ENCODE measurements at places on chromosomes 7 and 10. TPM values are rescaled to one million over a fixed set of nuclear protein-coding genes. Genes with fewer than 3 reads are reported as not detected.

Gene CRHR2
- 0.19 TPM for total RNA-seq

Gene C10orf67
- total RNA-seq, result not detected

DNA sequence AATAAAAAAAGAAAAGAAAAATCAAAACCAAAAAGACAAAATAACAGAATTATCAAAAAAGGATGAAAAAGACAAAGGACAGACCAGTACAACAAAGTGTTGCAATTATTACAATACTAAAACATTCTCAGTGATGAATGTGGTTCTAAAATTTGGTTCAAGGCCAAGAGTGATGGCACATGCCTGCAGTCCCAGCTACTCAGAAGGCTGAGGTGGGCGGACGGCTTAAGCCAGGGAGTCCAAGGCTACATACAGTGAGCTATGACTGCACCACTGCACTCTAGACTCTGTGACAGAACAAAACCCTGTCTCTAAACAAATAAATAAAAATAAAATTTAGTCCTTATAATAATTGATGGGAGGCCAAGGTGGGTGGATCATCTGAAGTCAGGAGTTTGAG, 14.5 kb downstream of the BAZ1B start:
- DNase-seq, result peak; percentile 11

GRCh38 chr7:148912151-148912550, 28.1 kb upstream of the EZH2 start:
- DNase-seq, result no peak

Data from mesenteric fat pad (tissue), 1 donor.